ENCODE measurements at places on chromosomes 4 and X. TPM values are rescaled to one million over a fixed set of nuclear protein-coding genes. Genes with fewer than 3 reads are reported as not detected.

DNA sequence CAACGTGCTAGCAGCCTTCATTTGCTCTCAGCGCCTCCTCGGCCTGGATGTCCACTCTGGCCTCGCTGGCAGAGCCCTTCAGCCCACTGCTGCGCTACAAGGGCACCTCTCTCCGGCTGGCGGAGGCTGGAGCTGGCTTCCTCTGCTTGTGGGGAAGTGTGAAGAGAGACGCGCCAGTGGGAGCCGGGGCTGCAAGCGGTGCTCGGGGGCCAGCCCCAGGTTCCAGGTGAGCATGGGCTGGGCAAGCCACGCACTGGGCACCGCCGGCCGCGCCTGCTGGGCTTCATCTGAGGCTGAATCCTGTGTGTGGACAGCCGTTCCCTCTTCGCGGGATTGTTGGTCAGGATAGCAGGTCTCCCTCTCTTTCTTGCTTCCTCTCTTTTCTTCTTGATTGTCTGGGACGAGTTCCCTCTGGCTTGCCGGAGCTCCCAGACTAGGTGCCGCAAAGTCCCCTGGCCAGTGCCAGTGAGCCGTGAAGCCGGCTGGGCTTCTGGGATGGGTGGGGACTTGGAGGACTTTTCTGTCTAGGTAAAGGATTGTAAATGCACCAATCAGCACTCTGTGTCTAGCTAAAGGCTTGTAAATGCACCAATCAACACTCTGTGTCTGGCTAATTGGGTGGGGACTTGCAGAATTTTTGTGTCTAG is 165.0 kb downstream of the HEPH start:
- DNase-seq, result peak; percentile 7

DNA sequence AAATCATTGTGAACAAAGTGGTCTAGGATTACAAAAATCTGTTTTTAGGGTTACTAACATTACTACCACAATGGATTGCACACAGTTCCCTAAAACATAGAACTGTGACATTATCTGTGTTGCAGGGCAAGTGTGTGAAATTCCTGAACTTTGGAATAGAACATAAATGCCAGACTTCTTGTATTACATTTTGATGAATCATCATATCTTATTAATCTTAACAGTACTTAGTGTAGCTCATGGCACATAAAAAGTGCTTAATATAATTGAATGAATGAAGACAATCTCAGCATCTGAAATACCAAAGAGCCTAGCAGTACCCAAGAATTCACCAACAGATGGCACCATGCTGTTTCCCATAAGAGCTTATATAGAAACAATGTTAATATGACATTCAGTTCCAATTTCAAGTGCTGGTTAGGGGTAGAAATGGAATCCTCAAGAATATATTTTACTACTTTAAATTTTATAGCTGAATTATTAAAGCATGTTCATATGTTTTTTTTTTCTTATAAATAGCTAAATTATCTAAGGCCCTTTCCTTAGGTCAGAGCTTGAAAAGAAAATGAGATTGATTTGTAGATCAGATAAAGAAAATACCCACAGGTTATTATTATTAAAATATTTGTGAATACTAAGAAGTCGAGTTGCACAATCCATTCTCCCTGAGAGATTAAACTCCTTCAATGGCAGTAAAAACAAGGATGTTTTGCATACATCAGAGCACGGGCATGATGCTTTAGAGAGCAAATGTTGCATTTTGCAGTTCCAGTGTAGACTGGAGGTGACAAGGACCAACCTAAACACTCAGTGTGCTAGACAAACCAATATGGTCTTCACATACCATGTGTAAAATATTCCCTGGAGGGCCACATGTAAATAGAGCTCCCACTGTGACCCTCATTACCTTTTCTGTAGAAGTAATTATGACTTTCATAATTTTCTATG is 25.7 kb upstream of the SHISA3 start:
- DNase-seq, result no peak

- no peak for DNase-seq
Measured at GRCh38 chrX:99242001-99242400, 1168.1 kb downstream of the PCDH19 start.

ZCCHC13 gene
- not detected for total RNA-seq

DNA sequence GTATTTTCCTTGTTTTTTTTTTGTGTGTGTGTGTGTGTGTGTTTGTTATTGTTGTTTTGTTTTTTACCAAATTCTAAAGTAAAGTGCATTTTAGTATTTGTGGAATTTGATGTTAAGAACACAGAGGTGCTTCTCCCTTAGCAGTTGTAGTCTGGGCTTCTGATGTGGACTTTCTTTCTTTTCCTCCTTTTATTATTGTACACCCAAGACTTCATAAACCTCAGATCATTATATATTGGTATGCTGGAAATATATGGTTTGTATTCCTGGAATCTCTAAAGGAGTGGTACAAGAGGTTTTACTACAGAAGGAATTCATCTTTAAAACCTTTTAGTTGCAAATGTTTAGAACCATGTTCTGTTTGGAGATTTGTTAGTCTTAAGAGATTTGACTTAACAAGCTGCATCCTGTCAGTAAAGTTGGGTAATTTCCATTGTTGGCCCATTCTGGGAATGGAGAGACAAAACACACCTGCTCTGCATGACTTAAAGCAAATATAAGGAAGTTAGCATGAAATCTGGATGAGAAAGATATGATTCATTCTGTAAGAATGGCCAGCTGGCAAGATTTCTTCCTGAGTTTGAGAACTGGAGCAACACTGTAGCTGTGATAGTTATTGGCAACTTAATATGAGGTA is 64.0 kb downstream of the SMAD1 start:
- DNase-seq, result no peak

GABRB1 gene
- total RNA-seq, result 3.4 TPM

BANK1 gene
- total RNA-seq, result 0.78 TPM

DNA sequence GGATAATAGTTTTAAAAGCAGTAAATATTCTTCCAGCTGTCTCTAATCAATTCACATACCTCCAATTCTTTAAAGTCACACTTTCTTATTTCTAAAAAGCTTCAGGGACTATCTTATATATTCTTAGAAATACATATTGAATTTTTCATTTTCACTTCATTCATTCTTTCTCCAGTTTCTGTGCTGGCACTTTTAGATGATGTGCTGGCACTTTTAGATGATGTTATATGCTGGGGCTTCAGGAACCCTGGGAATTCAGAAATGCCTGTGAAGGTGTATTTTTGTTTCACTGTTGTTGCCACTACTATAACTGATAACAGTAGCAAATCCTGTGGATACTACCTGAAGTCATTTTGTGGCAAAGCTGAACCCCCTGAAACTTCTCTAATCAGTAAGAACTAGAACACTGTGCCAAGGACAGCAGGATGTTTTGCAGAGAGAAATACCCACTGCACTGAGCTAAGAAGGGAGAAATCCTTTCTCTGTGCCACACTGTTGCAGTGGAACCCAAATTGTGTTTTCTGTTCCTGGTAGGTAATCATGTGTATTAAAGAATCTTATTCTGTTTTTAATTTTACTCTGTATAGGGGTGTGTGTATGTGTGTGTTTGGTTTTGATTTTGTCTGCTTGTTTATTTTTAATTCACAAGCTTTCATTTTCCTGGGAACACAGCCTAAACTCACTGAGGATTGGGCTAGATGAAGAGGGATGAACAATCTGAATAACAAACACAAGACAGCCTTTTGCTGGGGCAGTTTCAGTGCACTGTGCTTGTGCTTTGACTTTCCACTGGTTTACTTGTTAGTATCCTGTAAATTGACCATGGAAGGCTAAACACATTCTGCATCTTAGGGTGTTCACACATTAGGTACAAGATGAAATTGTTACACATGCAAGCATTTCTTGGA is 898.3 kb downstream of the CCSER1 start:
- no peak for DNase-seq

- DNase-seq, result no peak
Measured at GRCh38 chr4:174540175-174540574, 17.9 kb upstream of the HPGD start.

TMEM271 gene
- not detected for total RNA-seq

All from right cardiac atrium (tissue), 5 donors.